ENCODE measurements at places on chromosomes 5 and 9.

DNA sequence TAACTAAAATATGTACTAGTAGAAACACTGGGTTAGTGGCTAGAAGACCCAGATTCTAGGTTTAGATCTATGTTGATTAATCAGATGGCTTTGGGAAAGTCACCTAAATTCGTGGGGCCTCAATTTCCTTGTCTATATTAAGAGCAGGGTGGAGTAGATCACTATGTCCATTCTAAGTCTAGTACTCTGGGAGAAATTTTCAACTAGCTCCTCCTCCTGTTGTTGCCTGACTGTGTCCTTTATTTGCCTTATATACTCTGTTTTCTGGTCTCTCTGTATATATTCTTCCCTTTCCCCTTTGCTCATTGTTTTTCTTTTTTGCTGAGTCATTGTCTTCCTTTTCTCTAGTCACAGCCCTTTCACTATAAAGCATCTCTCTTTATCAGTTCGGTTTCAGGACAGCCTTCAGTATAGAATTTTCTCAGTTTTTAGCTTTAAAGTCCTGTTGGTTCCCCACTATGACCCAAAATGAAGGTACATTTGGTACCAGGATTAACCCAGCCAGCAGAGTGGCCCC lies 44.5 kb upstream of the CDH6 start:
- no peak for DNase-seq

- DNase-seq, result peak; percentile 50
Observed at GRCh38 chr5:159106569-159107282, 7.0 kb upstream of the EBF1 start.

DNA sequence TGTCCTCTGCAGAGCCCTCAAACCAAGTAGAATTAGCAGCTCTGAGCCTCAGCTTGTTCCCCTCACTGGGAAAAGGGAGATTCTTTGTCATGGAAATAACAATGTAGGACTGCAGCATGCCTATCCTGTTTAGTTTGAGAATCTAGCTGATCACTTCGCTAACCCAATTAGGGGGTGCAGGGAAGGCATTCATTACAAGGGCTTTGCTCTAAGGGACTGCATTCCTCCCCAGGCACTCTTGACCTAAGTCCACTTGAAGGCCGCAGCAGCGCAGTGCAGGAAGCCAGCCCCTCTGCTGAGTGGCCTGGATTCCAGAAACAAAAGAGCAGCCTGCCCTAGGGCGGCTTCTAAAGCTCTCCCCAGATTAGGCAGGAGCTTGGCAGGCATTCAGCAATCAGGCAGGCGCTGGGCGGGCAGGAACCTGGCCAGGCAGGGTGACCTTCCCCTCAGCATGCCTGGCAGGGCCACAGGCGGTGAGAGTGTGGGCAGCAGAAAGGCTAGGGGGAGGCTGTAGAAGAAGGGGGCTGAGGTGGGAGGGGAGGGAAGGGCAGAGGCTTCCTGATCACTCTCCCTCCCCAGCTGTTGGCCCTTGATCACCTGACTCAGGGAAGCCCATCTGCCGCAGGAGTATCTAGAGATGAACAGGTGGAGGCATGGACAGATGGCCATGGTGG lies 24.8 kb downstream of the CCNJL start:
- DNase-seq, result no peak

DNA sequence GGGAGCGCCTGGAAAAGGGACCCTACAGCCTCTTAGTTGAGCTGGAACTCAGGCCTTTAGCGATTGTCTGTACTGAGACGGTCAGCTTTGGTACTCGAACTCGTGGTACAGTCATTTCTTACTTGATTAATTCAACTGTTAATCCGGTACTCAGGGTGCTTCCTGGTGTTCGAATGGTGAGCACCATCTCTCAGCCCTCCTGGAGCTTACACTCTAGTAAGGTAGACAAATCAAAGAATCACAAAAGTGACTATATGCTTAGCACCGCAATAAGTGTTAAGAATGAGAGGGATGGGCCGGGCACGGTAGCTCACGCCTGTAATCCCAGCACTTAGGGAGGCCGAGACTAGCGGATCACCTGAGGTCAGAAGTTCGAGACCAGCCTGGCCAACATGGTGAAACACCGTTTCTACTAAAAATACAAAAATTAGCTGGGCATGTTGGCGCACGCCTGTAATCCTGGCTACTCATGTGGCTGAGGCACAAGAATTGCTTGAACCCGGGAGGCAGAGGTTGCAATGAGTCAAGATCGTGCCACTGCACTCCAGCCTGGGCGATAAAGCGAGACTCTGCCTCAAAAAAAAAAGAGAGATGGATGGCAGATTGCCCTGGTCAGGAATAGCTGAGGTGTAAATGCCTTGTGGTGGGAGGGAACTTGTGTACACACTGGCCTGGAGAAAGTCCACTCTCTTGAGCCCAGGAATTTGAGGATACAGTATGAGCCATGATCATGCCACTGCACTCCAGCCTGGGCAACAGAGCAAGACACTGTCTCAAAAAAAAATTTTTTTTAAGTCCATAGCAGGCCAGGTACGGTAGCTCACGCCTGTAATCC lies 981 bp downstream of the TCOF1 start:
- no peak for DNase-seq

GRCh38 chr5:154311362-154311761 lies 120.8 kb downstream of the GALNT10 start:
- no peak for DNase-seq

- DNase-seq, result no peak
Observed at GRCh38 chr5:148401604-148402003, 17.8 kb downstream of the FBXO38 start.

DNA sequence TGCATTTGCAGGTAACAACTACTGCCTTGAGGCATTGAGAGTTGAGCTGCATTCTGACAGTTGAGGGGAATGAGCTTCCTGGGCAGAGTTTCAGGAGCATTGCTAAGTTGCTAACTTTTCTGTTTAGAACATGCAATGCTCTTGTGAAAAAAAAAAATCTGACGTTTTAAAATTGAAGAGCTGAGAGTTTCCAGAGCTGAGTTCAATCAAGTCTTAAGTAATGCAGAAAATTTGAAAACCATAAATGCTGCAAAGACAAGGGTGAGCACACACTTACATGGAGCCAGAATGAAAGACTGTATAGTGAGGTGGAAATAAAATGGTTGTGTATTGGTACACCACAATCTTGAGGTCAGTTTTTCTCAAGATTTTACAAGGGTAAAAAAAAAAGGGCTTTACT lies 166.0 kb downstream of the GABRB2 start:
- no peak for DNase-seq

DNA sequence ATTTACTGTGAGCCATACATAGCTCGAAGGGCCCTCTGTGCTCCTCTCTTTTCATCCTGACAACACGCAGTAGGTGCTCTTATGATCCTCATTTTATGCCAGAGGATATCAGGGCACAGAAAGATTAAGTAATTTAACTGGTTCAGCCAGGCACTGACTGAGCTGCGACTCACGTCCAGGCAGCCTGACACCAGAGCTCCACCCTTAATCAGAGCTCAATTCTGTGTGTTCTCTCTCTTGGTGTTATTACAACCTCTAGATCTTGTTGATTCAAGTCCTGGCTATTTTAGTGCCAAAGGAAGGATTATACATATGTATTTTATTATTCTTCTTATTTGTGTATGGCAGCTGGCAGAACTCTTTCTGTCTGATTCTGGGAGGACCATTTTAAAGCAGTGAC lies 59.7 kb downstream of the OSMR start:
- DNase-seq, result no peak

DNA sequence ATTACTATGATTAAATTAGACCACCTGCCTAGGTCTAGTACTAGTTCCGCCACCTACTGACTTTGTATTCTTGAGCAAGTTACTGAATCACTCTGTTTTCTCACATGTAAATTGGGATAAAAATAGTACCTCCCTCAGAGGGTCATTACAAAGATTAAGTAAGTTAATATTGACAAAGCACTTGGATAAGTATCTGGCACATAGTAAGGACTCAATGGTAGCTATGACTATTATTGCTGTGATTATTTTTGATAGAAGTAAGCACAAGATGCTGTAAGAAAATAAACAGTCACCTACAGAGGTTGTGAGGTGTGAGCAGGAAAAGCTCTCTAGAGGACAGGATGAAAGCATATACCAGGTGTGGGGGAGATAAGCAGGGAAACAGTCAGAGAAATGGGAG lies 173.1 kb upstream of the PAPPA start:
- DNase-seq, result no peak

GRCh38 chr5:79007872-79008271 lies 22.8 kb upstream of the ARSB start:
- no peak for DNase-seq

GRCh38 chr5:166991601-166992000 lies 1299.8 kb upstream of the WWC1 start:
- no peak for DNase-seq

DNA sequence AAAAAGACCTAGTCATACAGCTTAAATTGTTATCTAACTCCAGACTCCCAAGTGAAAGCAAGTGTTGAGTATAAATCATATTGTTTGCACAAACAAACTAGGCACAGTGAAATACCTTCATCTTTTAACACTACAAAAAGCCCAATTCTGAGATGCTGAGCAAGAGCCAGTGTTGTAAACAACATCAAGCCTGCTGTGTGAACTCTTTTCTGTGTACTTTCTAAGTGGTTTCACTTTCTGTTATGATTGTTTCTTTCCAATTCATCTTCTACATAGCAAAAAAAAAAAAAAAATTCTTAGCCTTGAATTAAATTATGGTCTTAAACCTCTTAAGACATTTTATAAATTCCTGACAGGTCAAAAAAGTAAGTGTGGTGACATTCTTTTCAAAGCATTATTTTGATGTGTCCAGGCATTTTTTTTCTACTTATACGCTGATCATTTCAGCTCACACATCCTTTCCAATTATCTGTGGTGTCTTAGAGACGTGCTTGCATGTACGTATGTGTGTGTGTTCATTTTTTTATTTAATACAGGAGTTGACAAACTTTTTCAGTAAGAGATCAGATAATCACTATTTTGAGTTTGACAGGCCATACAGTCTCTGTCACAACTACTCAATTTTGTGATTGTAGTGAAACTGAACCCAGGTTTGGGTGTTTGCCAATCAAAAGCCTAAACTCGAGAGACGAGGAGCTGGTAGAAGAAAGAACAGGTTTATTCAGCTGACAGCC lies 556.1 kb downstream of the CDH9 start:
- DNase-seq, result no peak

DNA sequence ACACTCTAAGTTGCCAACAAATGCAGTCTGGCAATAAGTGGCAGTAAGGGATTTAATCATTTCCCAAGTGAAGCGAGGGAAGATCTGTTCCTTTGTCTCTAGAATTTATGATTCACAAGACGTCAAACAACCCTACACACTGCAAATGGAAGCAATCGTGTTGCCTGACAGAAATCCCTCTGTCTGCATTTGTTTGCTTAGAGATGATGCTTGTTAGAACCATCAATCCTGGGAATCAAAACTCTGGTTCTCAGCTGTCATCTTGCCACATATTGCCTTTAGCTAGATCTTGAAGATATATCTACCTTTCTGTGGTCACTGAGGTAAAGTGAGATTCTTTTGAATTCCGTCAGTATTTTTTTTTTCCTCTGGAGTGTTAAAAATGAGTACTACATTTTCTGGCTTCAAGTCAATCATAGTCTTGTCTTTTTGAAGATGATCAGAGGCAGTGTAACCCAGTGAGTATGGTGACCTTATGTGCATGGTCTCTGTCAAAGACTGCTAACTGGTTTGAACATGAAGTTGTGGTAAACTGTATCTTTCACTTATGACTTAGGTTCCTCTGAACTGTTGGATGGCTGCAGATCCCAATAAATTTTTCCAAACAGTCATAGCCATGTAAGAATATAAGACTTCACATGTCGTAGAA lies 106.4 kb upstream of the STARD4 start:
- DNase-seq, result no peak

- DNase-seq, result no peak
Observed at GRCh38 chr5:116579144-116579543, 4.5 kb upstream of the SEMA6A start.

GRCh38 chr5:60350794-60351193 lies 349.2 kb downstream of the DEPDC1B start:
- DNase-seq, result no peak

DNA sequence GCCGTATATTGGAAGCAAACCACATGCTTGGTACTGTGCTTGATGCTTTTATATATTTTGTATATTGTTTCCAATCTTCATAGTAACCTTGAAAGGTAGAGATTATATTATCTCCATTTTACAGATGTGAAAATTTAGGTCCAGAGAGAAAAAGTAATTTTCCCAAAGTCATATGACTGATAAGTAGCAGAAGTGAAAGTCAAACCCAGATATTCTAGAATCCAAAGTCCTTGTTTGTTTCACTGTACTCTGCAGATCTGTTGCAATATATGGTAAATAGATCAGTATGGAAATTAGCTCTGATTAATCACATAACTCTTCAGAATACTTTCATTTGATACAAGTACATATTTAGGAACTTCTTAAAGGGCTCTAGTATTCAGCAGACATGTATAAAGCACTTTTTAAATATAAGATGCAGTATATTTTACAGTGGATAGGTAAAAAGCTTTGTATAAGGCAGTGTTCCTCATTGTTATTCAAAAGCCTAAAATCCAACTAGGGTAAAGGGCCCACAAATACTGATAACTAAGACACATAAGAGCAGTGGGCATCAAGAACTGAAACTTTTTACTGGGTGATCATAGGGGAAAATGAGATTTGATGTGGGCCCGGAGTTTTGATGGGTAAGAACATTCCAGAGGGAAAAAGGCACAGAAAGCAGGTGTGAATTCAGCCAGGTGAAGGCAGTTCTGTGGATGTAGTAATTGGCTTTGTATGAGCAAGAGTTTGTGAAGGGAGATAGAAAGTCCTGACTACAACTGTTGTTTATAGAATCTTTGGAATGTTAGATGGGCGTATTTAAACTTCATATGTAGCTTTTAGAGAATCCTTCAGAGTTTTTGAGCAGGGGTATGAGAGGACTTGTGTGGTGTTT lies 25.0 kb downstream of the NDFIP1 start:
- no peak for DNase-seq

DNA sequence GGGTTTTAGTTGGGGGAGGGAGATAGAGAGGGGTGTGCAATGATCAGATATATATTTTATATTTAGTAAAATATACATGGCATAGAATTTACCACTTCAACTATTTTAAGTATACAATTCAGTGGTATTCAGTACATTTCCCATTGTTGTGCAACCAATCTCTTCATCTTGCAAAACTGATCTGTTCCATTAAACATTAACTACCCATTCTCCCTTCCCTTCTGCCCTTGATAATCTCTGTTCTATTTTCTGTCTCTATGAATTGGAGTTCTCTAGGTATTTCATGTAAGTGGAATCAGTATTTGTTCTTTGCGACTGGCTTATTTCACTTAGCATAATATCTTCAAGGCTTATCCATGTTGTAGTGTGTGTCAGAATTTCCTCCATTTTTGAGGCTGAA lies 38.6 kb downstream of the TGFBI start:
- no peak for DNase-seq

- no peak for DNase-seq
Observed at GRCh38 chr5:7589800-7590199, 193.9 kb downstream of the ADCY2 start.

DNA sequence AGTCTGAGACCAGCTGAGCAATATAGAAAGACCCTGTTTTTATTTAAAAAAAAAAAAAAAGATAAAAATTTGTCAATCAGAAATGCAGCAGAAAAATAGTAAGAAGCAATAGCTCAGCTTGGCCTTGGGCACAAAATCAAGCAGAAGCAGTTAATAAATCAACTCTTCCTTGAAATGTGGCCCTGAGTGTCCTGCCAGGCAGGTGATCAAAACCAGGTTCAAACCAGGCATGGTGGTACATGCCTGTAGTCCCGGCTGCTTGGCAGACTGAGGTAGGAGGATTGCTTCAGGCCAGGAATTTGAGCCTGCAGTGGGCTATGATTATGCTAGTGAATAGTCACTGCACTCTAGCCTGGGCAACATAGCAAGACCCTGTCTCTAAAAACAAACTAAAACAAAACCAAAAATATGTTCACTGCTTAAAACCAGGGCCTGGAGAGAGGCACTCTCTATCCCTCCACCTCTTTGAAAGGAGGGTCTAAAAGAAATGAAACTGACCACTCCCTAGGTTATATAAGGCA lies 27.9 kb upstream of the KLF9 start:
- no peak for DNase-seq
